SJCRH30 (cell line): ENCODE measurements at places on chromosomes 3 and 15. TPM values are rescaled to one million over a fixed set of nuclear protein-coding genes. Genes with fewer than 3 reads are reported as not detected.

Gene ARHGEF26
- 14.3 and 19.4 TPM in 2 replicates for total RNA-seq

GRCh38 chr3:187725653-187726370 is 19.5 kb downstream of the BCL6 start:
- no peak for DNase-seq

Gene CYP8B1
- total RNA-seq, result not detected in 2 replicates

DNA sequence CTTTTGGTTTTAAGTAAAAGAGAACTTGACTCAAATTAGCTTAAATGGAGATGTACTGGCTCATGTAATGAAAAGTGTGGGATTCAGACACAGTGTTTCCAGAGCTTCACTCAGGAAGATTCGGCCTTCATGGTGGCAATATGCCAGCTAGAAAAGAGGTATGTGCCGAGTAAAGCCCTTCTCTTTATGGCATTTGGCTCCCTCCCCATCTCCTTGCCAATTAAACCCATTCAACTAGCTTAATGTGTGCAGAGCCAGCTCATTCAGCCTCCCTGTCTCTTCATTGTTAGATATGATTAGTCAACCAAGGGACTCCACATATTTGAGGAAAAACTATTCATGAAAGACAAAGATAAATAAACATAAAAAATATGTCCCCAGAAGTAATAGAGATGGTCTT is 15.0 kb upstream of the TRANK1 start:
- no peak for DNase-seq

GRCh38 chr3:179713643-179714090 is 60.8 kb downstream of the USP13 start:
- DNase-seq, result no peak

DNA sequence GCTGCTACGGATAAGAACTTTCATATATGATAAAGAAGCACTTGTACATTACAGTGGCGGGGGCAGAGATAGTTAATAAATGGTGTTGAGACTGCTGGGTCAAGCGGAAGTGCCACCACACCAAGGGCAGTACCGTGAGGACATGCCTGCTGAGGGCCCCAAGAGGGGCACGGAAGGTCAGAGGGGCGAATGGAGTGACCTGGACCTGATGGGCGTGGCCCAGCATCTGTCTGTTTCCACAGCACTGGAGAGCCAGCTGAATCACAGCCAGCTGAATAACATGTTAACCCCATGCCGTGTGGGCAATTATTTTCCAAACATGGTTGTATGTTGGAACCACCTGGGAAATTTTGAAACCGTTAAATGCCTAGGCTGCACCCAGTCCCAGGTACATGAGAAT is 37.2 kb downstream of the ANKDD1A start:
- no peak for DNase-seq

DNA sequence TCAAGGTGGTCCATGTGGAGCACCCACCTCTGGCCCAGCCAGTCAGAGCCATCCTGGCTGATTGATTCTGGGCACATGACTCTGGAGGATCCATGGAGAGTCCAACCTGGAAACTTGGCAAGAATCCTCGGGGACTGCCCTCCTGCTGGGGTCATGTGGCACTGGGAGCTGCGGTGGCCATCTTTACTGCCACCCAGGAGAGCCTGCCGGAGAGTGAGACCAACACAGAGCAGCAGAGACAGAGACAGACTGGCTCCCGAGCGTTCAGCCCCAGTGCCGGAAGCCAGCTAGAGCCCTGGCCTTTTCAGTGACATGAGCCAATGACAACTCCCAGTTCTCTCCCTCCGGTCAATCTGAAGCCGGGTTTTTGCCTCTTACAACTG is 11.5 kb upstream of the GATA2 start:
- no peak for DNase-seq

GRCh38 chr3:111904376-111905241 is 45.5 kb downstream of the PHLDB2 start:
- no peak for DNase-seq

GRCh38 chr3:94009608-94010007 is 18.8 kb downstream of the STX19 start:
- no peak for DNase-seq
